ENCODE measurements at places on chromosomes 4 and X.
A peak's percentile ranks its signal among the peaks of the same experiment; 100 is the strongest.

- DNase-seq: peak; percentile 85
Measured at GRCh38 chr4:80362578-80363181, 27.1 kb downstream of the CFAP299 start.

DNA sequence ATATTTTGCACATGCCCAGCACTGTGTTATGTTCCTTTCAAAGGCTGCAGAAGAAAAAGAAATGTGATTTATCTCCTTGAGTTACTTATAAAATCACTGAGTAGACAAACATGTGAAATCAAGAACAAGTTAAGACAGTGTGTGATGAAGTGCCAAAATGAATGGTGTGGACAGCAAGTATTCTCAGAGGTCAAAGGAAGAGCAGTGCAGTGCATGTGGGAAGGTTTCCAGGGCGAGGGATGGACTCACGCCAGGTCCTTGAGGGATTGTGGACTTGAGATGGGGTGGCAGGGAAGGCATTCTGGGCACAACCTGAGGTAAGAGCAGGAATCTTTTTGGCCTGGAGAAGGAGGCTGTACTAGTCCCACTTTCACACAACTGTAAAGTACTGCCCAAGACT lies 115.5 kb downstream of the FNIP2 start:
- DNase-seq: no peak

- DNase-seq: no peak
Measured at GRCh38 chr4:85391071-85391470, 83.9 kb upstream of the ARHGAP24 start.

GRCh38 chr4:96936886-96937285 lies 1097.0 kb downstream of the PDHA2 start:
- no peak for DNase-seq

- no peak for DNase-seq
Measured at GRCh38 chrX:107440692-107441091, 8.8 kb upstream of the FRMPD3 start.

DNA sequence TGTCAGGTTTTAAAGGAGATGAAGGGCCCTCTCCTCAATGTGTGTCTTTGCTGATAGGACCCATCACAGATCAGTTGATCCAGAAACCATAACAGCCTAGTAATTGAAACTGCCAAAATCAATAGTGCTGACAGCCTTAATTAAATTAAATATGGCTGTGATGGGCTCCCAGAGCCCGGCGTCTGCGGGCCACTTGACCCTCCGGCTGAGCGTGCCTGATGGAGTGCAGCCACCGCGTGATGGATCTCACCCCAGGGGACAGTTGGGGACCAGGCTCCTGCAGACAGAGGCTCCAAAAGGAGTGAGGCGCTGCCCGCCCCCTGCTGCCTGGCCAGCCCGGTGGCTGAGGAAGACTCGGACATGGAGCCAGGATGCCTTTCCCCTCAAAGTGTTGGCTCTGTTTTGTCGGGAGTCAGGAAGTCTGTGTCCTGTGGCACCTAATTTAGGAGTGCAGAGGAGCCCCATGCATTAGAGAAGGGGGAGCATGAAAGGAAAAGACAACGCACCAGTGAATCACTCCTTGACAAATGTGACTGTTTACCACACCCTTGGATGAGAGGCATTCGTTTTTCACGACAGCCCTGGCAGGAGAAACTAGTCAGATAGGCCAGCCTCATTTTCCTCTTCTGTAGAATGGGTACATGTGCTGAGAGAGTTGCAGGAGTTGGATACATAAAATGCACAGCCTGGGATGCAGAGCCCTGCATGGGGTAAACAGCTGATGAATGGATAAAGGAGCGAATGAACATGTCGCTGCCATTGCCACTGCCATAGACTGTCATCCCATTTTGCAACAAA lies 40.9 kb upstream of the MSX1 start:
- DNase-seq: no peak

DNA sequence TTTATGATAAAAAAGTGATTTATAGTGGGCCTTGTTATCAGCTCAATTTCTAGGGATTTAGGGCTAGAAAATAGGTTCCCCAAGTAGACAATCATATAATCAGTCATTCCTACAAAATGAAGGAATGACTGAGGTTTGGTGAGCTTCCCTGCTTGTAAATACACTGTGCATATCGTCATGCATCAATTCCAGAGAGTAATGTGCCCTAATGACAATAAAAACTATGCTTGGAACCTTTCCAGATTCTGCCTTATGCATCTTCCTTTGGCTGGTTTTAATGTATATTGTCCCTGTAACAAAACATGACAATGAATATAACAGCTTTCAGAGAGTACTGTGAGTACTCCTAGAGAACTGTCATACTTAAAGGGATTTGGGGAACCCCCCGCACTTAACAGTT lies 1310.9 kb downstream of the PCDH7 start:
- DNase-seq: no peak

DNA sequence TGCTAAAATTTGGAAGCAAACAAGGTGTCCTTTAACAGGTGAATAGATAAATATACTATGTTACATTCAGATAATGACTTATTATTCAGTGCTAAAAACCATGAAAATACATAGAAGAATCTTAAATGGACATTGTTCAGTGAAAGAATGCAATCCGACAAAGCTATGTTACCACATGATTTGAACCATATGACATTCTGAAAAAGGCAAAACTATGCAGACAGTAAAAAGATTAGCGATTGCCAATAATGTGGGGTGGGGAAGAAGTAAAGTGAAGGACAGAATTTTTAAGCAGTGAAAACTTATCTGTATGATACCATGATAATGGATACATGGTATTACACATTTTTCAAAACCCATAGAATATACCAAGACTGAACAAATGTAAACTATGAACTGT lies 926.9 kb downstream of the FAT4 start:
- no peak for DNase-seq

GRCh38 chr4:37481547-37482122 lies 204.5 kb downstream of the RELL1 start:
- DNase-seq: no peak

DNA sequence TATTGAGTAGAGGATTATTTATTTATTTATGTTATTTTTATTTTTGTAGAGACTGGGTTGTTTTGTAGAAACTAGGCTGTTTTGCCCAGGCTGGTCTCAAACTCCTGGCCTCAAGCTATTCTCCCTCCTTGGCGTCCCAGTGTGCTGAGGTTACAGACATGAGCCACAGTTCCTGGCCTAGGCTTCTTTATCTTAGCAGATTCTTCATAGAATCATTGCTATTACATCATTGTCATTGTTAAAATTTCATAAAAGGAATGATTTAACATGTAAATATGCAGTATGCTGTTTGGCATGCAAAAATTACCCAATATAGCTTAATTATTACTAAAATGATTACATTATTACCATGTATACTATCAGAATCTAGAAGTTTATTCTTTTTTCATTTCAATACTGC lies 24.2 kb downstream of the SULT1E1 start:
- DNase-seq: no peak

- peak; percentile 61 for DNase-seq
Measured at GRCh38 chrX:55489314-55490009, at the start of gene USP51. Gene USP51 (minus strand): TSS chrX:55489848. CDS start chrX:55488939, 909 bp downstream.

- peak; percentile 87 for DNase-seq
Measured at GRCh38 chr4:180664766-180665368, 1578.3 kb upstream of the TENM3 start.

DNA sequence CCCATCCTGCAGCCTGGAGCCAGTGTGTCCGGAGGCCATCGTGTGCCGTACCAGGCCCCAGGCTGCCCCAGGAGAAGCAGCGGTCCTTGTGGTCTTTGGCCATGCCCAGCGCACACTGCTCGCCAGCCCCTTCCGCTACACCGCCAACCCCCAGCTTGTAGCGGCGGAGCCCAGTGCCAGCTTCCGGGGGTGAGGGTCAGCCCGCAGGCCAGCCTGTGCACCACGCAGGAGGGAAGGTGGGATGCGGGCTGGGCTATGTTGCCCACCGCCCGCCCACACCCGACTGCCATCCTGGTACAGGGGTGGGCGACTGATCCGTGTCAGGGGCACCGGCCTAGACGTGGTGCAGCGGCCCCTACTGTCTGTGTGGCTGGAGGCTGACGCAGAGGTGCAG lies 7.6 kb upstream of the SRPK3 start:
- no peak for DNase-seq

DNA sequence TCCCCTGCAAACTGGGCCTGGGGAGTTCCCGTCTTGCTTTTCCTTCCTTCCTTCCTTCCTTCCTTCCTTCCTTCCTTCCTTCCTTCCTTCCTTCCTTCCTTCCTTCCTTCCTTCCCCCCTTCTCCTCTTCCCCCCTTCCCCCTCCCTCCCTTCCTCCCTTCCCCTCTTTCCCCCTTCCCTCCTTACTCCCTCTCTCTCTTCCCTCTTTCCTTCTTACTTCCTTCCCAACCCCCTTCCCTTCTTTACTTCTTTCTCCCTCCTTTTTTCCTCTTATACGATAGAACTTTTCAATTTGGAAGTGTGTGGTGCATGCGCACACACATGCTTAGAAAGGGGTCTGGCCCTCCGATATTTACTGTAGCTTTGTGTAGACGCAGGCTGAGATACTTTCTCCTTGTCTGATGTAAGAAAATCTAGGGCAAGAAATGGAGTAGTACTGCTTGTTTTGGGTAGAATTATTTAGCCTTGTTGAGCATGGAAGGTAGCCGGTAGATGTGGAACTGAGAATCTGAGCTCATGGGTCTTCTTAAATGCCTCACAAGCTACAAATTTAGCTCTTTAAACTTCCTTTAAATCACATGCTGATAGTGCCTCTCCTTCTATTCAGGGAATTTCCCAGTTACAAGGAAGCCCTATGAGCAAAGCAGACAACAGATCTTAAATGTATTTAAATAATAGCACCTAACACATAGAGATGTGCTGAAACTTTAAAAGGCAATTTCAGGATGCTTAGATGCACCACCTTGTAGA lies 189.6 kb downstream of the GPAT3 start:
- DNase-seq: no peak

GRCh38 chrX:41718481-41719235 lies 5.3 kb upstream of the GPR82 start:
- DNase-seq: no peak
